Liver (tissue), 10 donors: ENCODE measurements at places on chromosomes 16 and 17. TPM values are rescaled to one million over a fixed set of nuclear protein-coding genes. Genes with fewer than 3 reads are reported as not detected.
A peak's percentile ranks its signal among the peaks of the same experiment; 100 is the strongest.

GRCh38 chr16:88014252-88014781 lies 63.1 kb downstream of the BANP start:
- H3K27me3 ChIP-seq: no peaks in the 10 kb centered on the region
- peaks cover 18% of the 10 kb centered on the region for H3K36me3 ChIP-seq
- H3K27ac ChIP-seq: no peak overlapping the region
- H3K4me3 ChIP-seq: no peak overlapping the region
- no peaks in the 10 kb centered on the region for H3K4me1 ChIP-seq

DNA sequence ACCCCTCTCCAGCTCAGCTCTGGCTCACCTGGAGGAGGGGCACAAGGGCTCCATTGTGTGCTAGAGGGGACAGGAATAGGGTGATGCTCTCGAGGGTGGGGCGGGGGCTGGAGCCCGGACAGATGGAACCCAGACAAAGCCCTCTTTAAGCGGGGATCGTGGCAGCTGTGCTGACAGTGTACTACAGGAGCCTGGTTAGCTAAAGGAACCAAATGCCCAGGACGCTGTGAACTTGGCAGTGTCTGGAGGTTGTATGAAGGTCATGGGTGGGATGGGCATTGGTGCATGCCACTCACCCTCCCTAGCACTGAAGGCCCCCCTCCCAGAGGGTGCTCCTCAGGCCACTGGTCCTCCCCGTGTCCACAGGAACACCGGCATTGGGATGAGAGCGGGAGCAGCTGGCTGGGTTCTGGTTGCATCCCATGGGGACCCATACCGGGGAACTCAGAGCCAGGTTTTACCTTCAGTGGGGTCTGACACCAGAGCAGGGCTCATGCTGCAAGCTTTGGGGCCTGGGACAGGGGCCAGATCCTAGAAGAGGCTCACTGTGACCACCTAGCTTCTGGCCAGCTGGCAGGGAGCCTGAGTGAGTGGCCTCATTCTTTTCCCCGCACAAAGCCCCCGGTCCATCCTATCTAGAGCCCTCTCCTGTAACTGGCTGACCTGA lies 11.9 kb downstream of the KIF19 start:
- DNase-seq: no peak
- no peaks in the 10 kb centered on the region for H3K27me3 ChIP-seq
- no peaks in the 10 kb centered on the region for H3K4me1 ChIP-seq
- H3K36me3 ChIP-seq: no peaks in the 10 kb centered on the region
- no peak overlapping the region for H3K4me3 ChIP-seq

Gene KRTAP2-2
- total RNA-seq: not detected

GRCh38 chr16:50152351-50152806 lies 727 bp upstream of the TENT4B start:
- peak; percentile 47 for DNase-seq
- H3K36me3 ChIP-seq: no peaks in the 10 kb centered on the region
